ENCODE measurements at places on chromosomes 3 and 15. TPM values are rescaled to one million over a fixed set of nuclear protein-coding genes. Genes with fewer than 3 reads are reported as not detected.

DNA sequence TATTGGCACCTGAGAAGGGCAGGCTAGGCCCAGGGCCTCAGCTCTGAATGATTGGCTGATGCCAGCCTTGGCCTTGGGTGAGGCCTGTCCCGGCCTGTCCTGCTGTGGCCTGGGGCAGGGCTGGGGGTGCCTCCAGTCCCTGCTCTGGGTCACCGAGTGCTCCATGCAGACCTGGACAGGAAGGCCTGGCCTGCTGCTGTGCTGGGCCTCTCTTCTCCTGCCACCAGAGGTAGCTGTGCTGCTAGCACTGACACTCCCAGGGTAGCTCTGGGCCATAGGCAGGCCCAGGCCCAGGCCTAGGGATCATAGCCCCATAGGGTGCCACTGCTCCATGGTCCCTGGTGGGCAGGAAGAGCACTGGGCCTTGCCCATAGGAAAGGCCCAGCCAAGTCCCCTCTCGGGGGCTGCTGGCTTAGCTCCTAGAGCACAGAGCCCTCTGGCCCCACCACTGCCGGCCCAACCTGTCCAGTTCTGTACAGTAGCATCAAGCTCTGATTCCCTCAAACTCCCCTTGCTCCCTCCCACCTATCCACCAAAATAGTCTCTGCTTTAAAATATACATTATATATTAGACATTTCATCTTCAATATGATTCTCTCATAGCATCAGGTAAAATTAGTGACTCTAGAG is 18.2 kb downstream of the ABTB1 start:
- H3K27me3 ChIP-seq = no peaks in the 10 kb centered on the region
- H3K36me3 ChIP-seq = no peaks in the 10 kb centered on the region
- DNase-seq = no peak
- no peaks in the 10 kb centered on the region for H3K4me1 ChIP-seq

DNA sequence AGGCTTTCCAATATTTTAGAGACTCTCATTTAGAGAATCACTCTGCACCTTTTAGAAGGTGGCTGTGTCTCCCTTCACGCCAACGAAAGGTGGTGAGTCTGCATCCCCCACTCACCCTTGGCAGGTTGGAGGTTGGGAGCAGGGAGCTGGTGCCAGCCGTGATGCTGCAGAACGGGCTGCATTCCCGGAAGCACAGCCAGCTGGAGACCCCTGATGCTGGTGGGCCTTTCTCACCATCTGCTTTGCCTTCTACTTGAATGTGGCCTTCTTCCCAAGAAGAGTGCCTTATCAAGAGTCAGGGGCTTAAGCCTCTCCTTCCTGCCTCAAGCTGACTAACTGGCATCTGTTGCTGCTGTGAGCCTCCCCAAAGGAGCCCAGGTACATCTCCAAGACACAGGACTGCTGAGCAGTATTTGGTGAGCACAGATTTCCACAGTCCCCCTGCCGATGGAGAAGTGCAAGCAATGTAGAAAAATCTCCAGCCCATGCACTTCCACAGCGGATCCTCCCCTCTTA is 17.7 kb upstream of the HEG1 start:
- H3K36me3 ChIP-seq = no peaks in the 10 kb centered on the region
- peaks cover 15% of the 10 kb centered on the region for H3K4me1 ChIP-seq
- DNase-seq = no peak
- H3K4me3 ChIP-seq = no peak overlapping the region
- H3K27ac ChIP-seq = no peak overlapping the region

DNA sequence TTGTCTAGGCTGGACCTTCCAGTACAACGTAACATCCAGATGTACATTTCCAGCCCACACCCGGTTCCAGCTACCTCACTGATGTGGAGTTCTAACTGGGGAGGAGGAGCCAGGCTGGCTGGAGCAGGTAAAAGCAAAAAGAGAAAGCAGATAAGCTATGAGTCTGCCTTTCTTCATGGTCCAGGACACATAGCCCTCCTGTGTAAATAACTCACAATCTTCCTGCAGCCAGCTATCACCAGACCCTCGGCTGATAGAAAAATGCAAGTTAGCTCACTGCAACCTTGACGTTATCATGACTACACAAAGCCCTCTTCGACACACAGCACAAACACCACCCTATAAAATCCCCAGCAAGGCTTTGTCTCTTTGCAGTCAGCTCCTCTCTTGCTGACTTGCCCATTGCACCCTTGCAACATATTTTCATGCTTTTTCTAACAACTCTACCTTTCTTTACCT is 20.5 kb upstream of the ELP6 start:
- H3K36me3 ChIP-seq = no peaks in the 10 kb centered on the region
- H3K4me1 ChIP-seq = no peaks in the 10 kb centered on the region
- H3K4me3 ChIP-seq = no peak overlapping the region

- H3K4me1 ChIP-seq = no peaks in the 10 kb centered on the region
- no peak within 1 kb of the TSS for H3K27ac ChIP-seq
- no peaks in the 10 kb centered on the region for H3K36me3 ChIP-seq
- H3K27me3 ChIP-seq = peaks cover 35% of the 10 kb centered on the region
- DNase-seq = no peak
Measured at GRCh38 chr3:39467394-39468107, at the start of gene MOBP. Gene MOBP (plus strand): TSS chr3:39467680. CDS start chr3:39502070, 34,390 bp downstream.

GRCh38 chr3:166455744-166456143 is 618.5 kb upstream of the BCHE start:
- H3K36me3 ChIP-seq = no peaks in the 10 kb centered on the region
- H3K27ac ChIP-seq = no peak overlapping the region
- DNase-seq = no peak

GRCh38 chr3:135809021-135809634 is 156.4 kb upstream of the PPP2R3A start:
- H3K36me3 ChIP-seq = no peaks in the 10 kb centered on the region
- no peak overlapping the region for H3K4me3 ChIP-seq
- H3K27ac ChIP-seq = no peak overlapping the region
- H3K27me3 ChIP-seq = no peaks in the 10 kb centered on the region
- no peak for DNase-seq
- no peaks in the 10 kb centered on the region for H3K4me1 ChIP-seq

Gene ENTPD3
- total RNA-seq = not detected

Gene GNAT1
- total RNA-seq = not detected

Data from activated CD8-positive, alpha-beta memory T cell treated with anti-CD3 and anti-CD28 coated beads, Interleukin-2, amount 10 ng/mL, durations not matched to agents 7 days and 5 days (primary cell).